ENCODE measurements at places on chromosomes 4 and X. TPM values are rescaled to one million over a fixed set of nuclear protein-coding genes. Genes with fewer than 3 reads are reported as not detected.

GRCh38 chrX:93419642-93420041 lies 253.7 kb downstream of the NAP1L3 start:
- DNase-seq = no peak

GRCh38 chr4:151715881-151716280 lies 44.9 kb downstream of the GATB start:
- DNase-seq = no peak

Gene SHROOM3
- 73.3 TPM for total RNA-seq

Gene USP17L20
- total RNA-seq = not detected

Gene TRIML2
- total RNA-seq = not detected

DNA sequence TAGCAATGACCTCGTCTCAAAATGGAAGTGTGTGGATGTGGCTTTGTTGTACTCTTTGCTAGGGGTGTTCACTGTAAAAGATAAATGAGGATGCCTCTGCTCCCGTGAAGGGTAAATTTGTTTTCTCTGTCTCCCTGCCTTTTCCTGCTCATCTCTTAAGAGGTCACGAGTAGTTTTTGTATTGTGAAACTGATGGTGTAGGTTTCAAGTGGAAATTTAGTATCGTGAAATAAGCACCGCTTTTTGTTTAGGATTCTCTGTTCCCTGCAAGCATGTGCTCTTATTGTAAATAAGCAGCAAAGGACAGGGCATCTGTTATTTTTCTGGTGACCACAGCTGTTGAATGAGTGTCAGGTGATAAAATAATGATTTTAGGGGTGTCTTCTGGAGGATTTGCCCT lies 104.6 kb downstream of the PHEX start:
- DNase-seq = no peak

Gene GPR143
- 1.6 TPM for total RNA-seq

Gene POF1B
- total RNA-seq = 3.4 TPM

GRCh38 chrX:3026074-3026815 lies 15.0 kb upstream of the ARSF start:
- no peak for DNase-seq

DNA sequence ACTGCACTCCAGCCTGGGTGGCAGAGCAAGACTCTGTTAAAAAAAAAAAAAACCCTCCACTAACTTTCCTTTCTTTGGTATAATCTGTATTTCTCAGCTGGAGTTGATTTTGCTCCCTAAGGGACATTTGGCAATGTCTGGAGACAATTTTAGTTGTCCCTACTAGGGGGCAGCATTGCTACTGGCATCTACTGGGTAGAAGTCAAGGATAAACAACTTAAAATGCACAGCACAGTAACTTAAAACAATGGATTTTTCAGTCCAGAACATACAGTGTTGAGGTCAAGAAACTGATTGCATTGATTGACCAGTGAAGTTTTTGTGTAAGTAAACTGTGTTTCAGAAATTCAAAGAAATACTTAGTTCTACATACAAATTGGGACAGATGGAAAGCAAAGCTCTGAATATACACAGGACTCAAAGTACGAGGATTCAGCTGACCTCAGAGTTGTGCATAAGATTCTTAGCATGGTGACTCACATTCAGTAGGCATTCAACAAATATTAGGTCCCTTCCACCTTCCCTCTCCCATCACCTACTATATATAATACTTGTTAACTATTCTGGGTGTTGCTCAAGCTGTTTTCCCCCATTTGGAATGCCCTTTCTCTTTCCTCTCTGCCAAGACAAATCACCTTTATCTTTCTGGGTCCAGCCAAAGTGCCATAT lies 8.8 kb downstream of the DDX53 start:
- DNase-seq = no peak

DNA sequence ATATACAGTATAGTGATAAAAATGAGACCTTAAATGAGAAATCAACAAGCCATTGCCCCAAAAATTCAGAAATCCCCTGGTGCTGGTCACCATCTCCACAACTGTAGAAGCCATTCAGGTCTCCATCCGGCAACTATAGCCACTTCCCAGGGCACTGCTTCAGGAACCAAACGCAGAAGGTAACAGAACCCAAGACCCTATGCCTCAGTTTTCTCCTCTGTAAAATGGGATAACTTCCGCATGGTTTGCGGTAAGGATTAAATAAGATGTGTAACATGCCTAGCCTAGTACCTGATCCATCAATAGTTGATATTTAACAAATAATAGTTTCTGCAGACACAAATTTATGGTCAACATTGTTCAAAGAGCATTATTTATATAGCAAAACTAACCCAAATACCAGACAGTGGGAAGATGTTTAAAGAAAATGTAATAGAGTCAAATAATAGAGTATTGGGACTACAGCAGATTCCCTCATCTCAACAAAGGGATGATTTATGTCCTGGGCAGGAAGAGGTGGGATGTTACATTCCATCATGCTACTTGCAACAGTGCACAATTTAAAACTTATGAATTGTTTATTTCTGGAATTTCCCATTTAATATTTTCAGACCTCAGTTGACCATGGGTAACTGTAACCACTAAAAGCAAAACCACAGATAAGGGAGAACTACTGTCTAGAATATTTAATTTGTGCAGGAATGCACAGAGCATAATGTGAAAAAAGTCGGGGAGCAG lies 30.0 kb downstream of the IRF2 start:
- DNase-seq = no peak

DNA sequence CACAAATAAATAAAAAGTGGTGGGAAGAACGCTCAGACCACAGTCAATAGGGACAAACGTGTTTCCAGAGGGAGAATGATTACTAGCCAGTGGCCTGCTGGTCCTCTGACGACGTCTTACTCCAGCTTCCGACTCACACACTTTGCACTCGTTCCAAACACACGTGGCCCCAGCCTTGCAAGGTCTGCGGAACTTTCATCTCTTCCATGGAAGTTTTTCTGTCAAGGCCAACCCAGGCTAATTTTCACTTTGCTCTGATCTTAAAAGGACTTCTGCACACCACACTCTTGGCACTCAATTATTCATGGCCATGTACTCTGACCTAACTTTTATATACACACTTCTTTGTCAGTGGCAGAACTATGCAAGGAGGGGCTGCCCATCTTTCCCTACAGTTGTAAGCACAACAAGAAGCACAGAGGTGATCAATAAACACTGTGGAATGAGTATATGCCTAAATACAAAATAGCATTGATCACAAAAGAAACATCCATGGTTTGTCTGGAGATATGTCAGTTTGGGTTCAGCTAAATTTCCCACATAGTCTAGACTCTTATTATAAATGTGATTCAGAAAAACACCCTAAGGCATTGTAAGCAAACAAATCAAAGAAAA lies 69.4 kb downstream of the STX18 start:
- no peak for DNase-seq

DNA sequence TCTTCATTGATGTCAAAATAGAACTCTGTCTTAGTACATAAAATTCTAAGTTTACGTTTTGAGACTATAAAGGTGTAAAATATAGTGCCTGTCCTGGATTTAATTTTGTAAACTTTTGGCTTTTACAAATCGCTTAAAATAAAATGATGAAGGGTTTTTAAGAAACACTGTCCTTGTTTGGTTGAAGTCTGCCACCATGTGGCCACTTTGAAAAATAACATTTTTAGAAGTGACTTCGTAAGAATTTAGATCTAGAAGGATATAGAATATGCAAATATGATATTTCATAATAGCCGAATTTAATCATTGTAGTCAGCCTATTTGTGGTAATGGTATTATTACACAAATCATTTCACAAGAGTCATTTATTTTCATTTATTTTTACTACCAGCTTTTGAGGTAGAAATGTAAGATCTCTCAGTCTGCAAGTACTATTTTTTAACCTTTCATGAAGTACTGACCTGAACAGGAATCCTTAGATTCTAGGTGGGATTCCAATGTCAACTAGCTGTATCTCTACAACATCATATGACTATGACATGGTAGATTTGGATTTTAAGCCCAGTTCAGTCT lies 31.0 kb upstream of the FAT4 start:
- no peak for DNase-seq

Gene QRFPR
- total RNA-seq = 0.32 TPM

Gene KDR
- 48.6 TPM for total RNA-seq

- no peak for DNase-seq
Measured at GRCh38 chrX:154022108-154022507, 2.4 kb upstream of the IRAK1 start.

DNA sequence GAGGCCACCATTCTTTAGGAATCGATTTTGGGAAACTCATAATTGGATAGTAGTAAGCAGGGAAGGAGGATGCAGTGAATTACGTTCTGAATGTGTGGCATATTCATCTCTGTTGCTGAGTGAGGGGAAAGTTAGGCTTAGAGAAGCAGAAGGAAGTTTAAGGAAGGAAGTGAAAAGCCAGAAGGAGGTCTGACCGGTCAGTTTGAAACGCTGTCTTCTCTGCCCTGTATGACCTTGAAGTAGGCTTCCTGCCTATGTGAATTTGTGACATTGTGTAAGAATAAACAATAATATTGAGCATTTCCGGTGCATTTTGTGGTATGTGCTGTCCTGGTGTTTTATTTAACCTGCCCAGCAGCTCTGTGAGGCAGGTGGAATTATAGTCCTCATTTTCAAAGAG lies 67.3 kb downstream of the PDLIM5 start:
- DNase-seq = no peak

Gene LARP1B
- total RNA-seq = 16.8 TPM

- DNase-seq = no peak
Measured at GRCh38 chr4:94253036-94253435, 45.4 kb downstream of the SMARCAD1 start.

Gene SLC26A1
- total RNA-seq = 0.20 TPM

DNA sequence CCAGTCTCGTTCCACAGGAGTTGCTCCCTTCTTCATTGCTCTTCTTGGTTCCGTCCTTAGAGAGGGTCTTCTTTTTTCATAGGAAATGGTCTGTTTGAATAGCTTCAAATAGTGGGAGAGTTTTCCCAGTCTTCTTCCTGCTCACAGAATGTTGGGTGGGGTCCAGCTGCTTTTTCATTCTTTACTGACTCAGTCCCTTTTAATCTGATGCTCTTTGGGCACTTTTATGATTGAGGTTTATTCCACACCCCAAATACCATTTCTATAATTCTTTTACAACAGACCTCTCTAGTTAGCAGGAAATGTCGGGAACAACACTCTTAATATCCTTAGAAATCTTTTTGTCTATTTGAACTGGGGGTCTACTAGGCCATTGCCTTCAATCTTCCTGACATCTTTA lies 239.5 kb downstream of the PRDM5 start:
- no peak for DNase-seq

DNA sequence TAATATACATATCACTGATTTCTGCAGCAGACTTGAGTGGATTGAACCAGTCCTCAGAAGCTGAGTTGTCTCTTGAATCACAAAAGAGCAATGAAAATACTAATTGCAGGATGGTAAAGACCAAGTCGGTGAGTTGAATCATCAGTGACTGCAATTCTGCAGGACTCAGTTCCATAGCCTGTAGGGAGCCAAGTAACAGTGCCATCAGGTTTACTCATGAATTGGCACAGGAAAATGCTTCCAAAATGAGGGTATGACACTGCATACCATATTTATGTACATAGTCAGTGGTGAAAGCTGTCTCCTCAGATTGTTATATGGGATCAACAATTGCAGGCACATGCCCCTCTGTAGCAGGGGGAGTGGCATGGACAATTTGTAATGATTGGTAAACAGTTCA lies 192.8 kb downstream of the CCNG2 start:
- no peak for DNase-seq

DNA sequence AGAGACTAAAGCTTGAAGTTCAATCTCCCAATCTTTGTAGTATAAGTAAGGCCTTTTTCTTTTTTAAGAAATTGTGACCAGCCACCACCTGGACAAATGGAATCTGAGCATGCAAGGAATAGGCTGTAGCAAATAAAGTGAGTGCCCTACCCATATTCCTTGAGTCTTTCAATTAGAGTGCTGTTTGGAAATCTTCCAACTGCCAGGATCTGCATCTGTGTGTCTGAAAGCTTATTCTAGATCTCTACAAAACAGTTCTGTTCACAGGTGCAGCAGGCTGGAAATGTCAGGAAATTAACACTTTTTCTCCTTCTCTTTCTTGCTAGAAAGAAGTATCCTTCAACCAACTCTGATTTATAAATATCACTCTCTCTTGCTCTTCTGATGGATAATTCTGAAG lies 76.7 kb upstream of the NDST3 start:
- DNase-seq = no peak

DNA sequence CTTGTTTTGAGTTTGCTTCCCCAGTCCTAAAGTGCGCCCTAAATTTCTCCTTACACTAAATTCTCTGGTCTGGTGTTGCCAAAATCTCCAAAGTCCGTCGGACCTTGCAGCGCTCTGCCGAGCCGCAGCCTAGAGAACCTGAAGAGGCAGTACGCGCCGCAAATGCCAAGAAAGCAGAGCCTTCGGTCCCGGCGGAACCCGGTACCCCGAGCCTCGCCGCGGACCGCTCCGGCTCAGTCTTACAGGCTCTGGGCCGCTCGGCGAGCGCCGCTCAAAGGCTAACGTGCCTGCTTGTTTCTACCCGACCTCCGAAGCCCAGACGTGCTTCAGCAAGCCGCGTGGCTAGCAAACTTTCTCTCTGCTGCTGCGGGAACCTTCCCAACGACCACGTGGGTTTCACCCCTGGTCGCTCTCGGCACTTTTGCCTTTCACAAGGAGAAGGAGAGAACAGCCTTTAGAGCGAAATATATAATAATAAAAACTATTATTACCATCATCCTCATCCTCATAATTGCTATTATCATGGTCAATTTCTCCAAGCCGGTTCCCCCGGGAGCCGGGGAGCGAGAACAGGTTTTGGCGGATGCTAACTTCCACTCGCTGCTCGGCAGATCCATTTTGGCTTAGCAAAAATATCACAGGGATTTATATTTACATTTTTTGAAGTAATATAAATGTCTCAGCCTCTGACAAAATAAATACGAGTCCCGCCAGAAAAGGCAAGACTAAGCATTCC lies 2.2 kb upstream of the HTR2C start:
- no peak for DNase-seq

- DNase-seq = no peak
Measured at GRCh38 chrX:66074920-66075879, 35.3 kb upstream of the VSIG4 start.

DNA sequence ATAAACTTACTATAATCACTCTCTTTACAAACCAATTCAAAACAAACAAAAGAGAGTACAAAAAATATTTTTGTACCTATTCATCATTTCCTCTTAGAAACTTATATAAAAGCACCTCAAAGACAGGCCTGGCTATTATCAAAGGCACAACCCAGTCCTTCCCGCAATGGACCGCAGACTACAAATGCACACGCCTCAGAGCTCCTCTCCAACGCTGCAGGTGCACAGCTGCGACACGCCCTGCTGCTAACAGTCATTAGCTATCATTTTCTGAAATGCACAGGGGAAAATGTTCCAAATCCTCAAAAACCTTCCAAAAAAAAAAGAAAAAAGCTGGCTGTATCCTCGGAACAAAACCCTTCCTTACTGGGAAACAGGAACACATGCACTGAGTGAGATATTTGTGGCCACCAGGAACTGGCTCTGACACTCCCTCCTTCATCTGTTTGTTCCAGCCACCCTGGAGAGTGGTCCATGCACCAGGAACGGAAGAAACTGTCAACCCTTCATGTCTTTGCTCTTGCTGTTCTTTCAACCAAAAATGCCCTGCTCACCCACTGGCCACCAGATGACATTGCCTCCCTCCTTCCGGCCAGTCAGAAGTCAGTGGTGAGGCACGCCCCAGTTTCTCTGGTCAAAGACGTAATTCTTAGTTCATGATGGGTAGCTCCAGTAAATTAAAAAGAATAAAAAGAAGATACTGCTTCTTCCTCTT lies 16.7 kb downstream of the IRF2 start:
- DNase-seq = no peak

Gene DCAF12L2
- total RNA-seq = not detected

- DNase-seq = peak; percentile 91
Measured at GRCh38 chrX:46758956-46759644, at the start of gene SLC9A7. SLC9A7 (minus strand) TSS chrX:46759118; CDS start chrX:46759029, 89 bp downstream.
